ENCODE measurements at places on chromosomes 6 and 20.

GRCh38 chr6:28794175-28795002, 129.4 kb downstream of the TRIM27 start:
- DNase-seq: no peak

- no peak for DNase-seq
These were observed 69.3 kb upstream of the SLCO4A1 start for GRCh38 chr20:62572980-62573379.

DNA sequence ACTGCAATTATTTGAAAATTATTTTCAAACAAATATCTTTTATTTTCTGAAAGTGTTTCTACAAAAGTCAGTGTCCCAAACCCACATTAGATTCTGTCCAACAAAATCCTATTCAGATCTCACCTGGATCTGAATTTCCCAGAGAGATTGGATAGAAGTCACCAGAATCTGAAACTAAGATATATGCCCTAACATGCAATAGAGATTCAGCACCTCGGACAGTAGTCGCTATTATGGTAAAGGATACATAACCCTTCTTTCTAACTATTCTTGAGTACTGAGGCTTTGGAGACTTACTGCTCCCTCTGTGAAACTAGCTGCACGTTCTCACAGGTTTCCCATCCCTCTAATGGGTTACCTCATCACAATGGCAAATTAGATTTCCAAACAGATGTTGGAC, 151.4 kb downstream of the ID4 start:
- no peak for DNase-seq

- no peak for DNase-seq
These were observed 391.8 kb upstream of the MMS22L start for GRCh38 chr6:97674802-97675201.

- no peak for DNase-seq
These were observed 356.0 kb downstream of the BMP2 start for GRCh38 chr20:7123457-7123856.

GRCh38 chr20:62171245-62171644, 11.6 kb upstream of the MTG2 start:
- no peak for DNase-seq

- DNase-seq: no peak
These were observed 65.1 kb downstream of the REV3L start for GRCh38 chr6:111417946-111418345.

GRCh38 chr20:38046572-38046971, 13.0 kb downstream of the RPRD1B start:
- no peak for DNase-seq

DNA sequence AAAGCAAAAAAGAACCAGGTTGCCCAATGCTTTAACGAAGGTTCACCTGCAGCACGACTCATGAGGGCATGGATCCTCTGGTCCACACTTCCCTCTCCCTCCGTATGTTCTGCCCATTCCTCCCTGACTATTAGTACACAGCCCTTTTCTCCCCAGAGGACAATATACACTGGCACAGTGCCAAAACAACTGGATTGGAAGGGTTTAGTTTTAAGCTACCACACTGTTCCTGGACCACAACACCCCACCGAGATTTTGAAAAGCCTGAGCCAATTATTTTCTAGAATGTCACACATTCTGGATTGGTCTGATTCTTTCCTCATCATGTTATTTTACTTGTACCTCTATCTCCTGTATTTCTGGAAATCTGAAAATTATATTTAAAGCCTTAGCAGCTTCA, 2.9 kb upstream of the AKAP7 start:
- DNase-seq: no peak

DNA sequence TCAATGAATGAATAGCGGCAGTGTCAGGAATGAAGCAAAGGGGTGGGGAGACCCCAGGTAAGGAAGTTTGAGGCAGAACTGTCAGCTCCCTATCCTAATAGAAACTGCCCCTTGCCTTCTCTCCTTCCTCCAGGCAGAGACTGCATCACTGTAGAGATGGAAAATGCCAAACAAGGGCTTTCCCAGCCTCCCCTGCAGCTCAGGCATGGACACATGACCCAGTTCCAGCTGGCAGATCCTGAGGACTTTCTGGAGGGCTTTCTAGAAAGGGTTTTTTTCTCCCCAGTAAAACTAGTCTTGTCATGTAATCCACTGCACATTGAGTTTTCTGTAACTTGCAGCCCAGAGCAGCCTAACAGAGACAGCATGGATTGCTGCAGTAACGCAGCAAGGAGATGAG, 17.9 kb upstream of the PNPLA1 start:
- DNase-seq: no peak

GRCh38 chr20:17437251-17437650, 93.9 kb downstream of the BFSP1 start:
- DNase-seq: no peak

DNA sequence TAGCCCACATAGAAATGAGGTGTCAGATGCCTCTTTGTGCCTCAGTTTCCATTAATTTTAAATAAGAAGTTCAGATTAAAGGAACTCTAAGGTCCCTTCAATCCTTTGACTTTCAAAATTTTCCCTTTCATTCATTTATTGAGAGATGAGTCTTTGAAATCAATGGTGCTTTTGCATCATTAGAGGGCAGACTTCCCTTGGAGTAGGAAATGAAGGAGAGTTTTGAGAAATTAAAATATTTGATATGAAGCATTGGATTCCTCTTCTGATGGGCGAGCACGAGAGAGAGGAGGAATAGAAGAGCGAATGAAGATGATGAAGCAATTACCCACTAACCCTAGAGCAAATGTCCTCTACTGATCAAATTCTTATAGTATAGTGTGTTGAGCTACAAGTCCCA, 105.7 kb downstream of the EDN1 start:
- DNase-seq: no peak

GRCh38 chr6:149230712-149231460, 86.6 kb upstream of the TAB2 start:
- DNase-seq: no peak

GRCh38 chr6:78911218-78911940, 44.0 kb downstream of the IRAK1BP1 start:
- no peak for DNase-seq

DNA sequence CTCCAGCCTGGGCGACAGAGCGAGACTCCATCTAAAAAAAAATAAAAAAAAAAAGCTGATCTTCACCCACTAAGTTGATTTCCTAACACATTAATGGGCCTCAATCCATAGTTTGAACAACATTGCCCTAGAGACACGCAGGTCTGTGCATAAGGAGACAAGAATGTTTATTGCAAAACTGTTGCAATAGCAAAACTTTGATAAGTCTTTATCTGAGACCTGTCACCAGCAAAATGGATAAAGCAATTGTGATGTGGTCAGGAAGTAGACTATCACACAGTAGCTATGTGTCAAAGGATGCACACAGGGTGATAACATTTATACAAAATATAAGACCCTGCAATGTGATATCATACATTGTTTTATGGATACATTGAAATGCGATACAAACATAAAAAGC, 4.2 kb upstream of the ITPR3 start:
- no peak for DNase-seq

- no peak for DNase-seq
These were observed 181.2 kb downstream of the AIG1 start for GRCh38 chr6:143241911-143242310.

DNA sequence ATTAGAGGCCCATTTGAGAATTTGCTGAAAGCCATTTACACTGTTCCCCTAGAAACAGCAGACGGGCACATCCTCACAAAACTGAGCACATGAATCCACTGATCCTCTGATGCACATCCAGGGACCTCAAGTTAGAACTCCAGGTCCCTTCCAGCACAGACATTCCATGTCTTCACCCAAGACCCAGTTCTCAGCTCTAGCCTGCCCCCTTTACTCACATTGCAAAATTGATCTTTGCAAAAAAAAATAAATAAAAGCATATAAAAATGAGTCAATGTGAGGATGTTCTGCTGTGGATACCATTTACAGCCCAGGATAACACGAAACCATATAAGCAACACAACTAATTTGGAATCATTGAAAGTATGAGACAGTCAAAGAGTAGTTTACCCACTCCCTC, 458.2 kb upstream of the JARID2 start:
- DNase-seq: no peak
